ENCODE measurements at places on chromosomes 1 and 21. TPM values are rescaled to one million over a fixed set of nuclear protein-coding genes. Genes with fewer than 3 reads are reported as not detected.

GRCh38 chr1:79006564-79006963 is at the start of gene ADGRL4:
Gene ADGRL4, minus strand, starts transcription at chr1:79006730. Its CDS starts 76 bp downstream, at chr1:79006654.
- DNase-seq = no peak

GRCh38 chr21:34736116-34736874 is 67.5 kb downstream of the CLIC6 start:
- no peak for DNase-seq

DNA sequence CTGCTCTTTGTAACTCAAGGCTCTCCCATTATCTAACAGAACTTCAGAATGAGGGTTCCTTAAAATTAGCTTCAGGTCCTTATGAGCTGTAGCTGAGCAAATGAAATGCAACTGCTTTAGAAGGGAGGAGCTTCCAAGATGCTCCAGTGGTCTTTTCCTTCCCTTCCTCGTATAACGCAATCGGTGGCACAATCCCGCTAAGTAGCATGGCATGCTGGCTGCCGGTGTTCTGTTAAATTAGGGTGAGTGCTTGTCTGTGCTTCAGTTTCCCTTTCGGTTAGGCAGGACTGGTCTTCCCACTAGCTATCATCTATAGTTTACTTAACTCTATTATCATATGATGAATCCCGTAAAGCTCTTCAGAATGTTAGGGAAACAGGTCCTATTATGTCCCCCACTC is 917 bp downstream of the KIAA0040 start:
- no peak for DNase-seq

PLEKHG5 gene
- total RNA-seq = 24.3 TPM

DENND2C gene
- total RNA-seq = 1.3 TPM
